ENCODE measurements at places on chromosomes 4 and X. TPM values are rescaled to one million over a fixed set of nuclear protein-coding genes. Genes with fewer than 3 reads are reported as not detected.

The MAP3K15 gene
- total RNA-seq = 2.4 TPM

The UCP1 gene
- total RNA-seq = not detected

The MAOB gene
- total RNA-seq = 0.16 TPM

The SMIM31 gene
- total RNA-seq = 0.09 TPM

The SPON2 gene
- total RNA-seq = 0.20 TPM

The ARX gene
- 0.58 TPM for total RNA-seq

The ARHGAP24 gene
- 3.3 TPM for total RNA-seq

The ZNF595 gene
- total RNA-seq = 19.7 TPM

The GAGE1 gene
- total RNA-seq = not detected

All from A549 treated with CORT108297 at 1 μM for 4 hours (cell line).